ENCODE measurements at places on chromosomes 3 and 15.

GRCh38 chr3:15989419-15989818 is 185.1 kb upstream of the GALNT15 start:
- no peak for DNase-seq

DNA sequence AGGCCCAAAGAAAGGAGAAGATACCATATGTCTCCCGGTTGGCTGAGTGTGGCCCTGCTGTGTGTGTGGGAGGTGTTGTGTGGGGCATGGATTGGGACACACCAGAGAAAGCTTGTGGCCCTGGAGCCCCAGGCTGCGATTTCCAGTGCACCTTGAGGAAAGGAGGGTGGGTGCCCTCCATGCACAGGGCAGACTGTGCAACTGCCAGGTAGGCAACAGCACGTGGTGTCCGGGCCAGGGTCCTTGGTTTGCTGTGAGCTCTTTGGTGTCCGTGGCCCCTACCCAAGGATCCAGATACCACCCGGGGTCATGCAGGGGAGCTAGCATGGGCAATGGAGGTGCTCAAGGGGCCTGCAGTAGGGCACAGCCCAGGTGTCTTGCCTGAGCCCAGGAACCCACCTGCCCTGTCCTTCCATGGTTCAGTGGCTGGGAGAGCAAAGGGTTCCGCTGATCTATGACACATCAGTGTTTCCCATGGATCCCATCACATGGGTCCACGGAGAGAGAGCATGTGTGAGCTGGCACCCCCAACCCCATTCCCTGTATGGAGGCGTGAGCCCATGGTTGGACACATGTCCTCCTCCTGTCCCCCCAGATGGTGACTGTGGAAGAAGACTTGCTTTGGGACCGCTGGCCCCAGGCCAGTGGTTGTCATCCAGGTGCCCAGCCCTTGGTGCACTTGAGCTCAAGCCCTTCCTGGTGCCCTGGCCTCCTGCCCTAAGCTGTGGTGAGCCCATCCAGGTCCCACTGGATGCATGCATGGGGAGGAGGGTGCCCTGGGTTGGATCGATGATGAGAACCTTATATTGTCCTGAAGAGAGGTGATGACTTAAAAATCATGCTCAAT is 223.4 kb downstream of the SNRPN start:
- DNase-seq: no peak

- no peak for DNase-seq
Measured at GRCh38 chr3:99683876-99684275, 45.5 kb downstream of the COL8A1 start.

DNA sequence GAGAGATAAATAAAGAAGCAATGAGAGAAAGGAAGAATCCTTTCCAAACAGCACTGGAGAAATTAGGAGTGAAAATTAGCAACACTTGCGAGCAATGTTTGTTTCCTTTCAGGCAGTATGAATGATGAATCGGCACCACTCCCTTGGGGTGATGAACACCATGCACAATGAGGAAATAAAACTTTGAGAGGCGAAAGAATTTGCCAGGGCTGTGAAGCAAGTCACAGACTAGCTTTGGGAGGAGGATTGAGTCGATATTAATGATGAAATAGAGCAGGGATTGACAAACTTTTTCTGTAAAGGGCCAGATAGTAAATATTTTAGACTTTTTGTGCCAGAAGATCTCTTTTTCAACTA is 237.7 kb downstream of the AGBL1 start:
- DNase-seq: no peak

- no peak for DNase-seq
Measured at GRCh38 chr15:85421116-85421925, 40.9 kb downstream of the AKAP13 start.

GRCh38 chr3:122355612-122356011 is 27.4 kb downstream of the MIX23 start:
- DNase-seq: no peak

DNA sequence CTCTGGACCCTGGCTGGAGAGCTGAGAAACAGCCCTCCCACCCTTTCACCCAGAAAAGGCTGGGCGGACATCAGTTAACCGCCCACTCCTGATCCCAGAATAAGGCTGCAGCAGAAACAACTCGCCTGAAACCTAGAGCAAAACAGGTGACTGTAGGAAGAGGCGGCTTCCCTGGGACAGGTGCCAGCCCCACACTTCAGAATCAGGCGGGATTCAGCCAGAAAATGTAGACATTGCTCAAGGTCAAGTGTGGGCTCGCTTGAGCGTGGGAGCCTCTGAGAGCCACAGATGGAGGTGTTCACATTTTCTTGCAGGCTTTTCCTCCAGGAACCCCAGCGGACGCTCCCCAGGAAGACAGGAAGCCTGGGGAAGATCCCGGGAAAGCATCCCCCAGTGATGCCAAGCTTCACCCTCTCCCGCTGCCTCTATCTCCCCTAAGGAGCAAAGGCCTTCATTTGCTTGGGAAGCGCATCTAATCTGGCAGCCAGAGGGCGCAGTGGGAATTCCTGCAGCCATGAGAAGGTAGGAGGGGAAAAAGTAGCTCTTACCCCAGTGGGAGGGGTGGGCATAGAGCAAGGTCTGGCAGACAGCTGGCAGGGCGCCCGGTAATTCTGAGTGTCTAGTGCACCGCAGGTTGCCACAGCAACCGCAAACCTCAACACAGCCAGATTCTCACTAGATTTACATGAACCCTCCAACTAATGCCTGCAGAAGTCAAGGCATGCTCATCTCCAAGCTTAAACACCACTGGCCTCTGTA is 77.7 kb downstream of the OCA2 start:
- DNase-seq: peak; percentile 89

DNA sequence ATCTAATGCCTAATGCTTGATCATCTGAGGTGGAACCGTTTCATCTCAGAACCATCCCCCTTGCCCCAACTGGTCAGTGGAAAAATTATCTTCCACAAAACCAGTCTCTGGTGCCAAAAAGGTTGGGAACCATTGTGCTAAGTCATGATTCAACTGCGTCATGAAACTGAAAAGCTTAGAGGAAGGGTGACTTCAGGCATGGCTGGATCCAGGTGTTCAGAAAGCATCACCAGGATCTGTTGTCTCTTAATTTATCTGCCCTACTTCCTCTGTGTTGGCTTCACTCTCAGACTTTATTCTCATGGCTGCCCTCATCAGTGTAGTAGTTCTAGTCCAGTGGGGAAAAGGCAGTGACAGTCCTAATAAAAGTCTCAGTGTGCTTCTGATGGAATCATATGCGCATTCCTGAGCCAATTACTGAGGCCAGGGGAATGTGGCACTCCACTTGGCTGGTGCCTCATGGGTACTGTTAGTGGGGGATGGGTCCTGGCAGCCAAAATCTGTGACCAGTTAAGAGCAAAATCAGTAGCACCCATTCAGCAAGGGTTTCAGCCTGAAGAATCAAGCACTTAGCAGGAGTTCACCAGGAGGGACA is 110.3 kb downstream of the WNT5A start:
- DNase-seq: no peak

DNA sequence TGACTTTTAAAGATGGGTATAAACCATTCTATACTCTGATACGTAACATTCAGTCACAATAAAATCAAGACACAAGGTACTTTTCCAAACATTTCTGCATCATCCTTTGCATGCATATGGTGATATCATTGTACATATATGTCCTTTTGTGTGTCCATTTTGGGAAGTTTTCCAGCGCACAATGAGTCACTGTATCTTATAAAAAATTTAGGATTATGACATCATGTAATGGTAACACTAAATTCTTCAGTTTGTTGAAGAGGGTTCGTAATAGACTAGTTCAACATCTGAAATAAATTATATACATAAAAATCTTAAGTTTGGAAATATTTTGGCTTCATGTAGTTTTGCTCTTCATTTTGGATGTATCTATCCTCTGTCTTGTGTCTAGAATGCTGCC is 480.9 kb downstream of the ROBO1 start:
- peak; percentile 70 for DNase-seq

- peak; percentile 80 for DNase-seq
Measured at GRCh38 chr3:72722930-72723726, 125.1 kb downstream of the SHQ1 start.

DNA sequence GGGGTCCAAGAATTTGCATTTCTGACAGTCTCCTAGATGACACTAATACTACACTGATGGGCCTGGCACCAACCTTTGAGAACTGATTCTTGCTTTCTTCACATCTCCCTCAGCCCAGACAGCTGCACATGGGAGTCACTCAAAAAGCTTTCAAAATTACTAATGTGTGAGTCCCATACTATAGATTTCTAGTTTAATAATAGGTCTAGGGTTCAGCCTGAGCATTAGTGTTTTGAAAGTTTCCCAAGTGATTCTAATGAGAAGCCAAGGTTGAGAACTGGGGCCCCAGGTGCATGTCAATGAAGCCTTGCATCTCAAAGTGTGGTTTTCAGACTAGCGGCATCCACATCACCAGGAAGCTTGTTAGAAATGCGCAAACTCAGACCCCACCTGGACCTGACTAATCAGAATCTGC is 159.9 kb upstream of the CMC1 start:
- DNase-seq: no peak

DNA sequence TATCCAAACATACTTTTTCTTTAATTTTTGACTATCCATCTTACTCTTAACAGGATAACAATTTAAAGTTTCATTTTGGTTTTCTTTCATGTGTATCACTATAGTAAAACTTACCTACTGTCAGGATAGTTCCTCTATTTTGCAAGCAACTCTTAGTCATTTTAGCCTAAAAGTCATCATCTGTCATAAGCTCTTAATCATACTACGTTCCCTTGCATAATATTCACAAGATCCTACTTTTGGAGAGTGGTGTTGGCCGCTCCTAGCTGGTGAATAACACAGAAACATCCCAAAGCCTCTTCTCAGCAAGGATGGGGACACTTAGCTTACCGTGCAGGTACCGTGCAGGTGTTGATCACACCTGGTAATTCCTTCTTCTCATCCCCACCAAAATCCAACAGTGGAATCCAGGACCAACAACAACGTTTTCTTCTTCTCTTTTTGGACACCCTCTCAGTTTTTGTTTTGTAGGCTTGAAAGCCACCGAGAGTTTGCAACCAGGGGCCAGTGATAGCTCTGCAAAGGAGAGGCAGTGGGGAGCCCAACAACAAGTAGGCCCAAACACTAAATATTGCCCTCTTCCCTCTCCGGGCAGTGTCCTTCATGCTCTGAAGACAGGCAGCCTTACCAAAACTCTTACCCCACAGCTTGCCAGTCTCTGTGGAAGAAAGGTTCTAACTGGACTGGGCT is 433 bp downstream of the FILIP1L start:
- DNase-seq: no peak

- DNase-seq: peak; percentile 96
Measured at GRCh38 chr15:45454814-45455213, 67.7 kb downstream of the SLC30A4 start.

- DNase-seq: no peak
Measured at GRCh38 chr3:102512734-102513504, 78.1 kb downstream of the ZPLD1 start.

GRCh38 chr15:73879426-73879825 is 6.1 kb downstream of the TBC1D21 start:
- DNase-seq: no peak

DNA sequence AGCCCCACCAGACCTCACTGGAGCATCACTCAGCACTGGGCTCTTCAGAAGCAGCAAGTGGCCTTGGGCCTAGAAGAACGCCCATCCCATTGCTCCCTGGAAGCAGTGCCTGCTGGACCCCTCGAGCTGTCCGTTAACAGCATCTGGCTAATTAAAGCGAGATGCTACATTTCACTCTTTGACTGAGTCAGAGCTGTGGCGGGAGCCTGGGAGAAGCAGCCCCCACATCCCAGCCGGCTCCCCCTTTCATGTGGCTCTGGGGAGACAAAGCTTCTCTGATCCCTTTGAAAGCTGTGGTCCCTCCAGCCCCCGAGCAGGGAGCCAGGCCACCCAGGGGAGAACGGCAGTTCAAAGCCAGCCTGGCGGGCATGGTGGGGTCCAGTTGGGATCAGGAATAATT is 103.7 kb downstream of the MEGF11 start:
- DNase-seq: no peak

GRCh38 chr3:56796202-56796601 is 5.5 kb downstream of the ARHGEF3 start:
- peak; percentile 22 for DNase-seq

Measured in fibroblast of skin of abdomen (primary cell).